ENCODE measurements at places on chromosomes 4 and X.

DNA sequence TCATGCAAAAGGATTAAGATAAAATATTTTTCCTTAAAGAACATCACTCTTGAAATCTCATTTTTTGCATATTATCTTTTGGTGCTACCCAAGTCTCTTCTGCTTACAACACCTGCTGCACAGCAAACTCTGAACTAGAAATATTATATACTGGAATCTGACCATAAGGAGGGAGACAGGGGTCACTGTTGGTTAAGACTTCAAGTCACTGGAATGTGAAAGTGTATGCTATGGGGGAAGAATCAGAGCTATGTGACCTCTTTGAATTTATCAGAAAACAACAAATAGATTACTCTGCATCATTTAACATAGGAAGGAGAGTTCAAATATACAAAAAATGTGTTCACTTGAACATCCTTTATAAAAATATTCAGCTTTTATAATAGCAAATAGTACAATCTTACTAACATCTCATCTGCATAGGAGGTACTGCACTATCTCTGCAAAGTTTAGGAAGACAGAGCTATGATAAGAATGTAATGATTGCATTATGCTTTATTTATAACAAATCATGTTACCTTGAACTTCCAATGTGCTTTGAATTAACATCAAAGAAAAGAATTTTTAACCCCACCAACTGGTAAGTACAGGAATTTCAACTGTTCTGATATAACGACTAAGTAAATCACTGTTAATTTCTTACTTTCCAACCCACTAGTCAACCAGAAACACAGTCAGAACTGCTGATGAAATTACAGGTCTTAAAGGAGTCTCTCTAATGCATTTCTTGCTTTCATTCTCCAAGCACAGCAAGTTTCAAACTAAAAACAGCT is 69.8 kb downstream of the ZNF827 start:
- peak; percentile 10 for DNase-seq

GRCh38 chr4:95265814-95266740 is 282.7 kb downstream of the UNC5C start:
- DNase-seq: no peak

DNA sequence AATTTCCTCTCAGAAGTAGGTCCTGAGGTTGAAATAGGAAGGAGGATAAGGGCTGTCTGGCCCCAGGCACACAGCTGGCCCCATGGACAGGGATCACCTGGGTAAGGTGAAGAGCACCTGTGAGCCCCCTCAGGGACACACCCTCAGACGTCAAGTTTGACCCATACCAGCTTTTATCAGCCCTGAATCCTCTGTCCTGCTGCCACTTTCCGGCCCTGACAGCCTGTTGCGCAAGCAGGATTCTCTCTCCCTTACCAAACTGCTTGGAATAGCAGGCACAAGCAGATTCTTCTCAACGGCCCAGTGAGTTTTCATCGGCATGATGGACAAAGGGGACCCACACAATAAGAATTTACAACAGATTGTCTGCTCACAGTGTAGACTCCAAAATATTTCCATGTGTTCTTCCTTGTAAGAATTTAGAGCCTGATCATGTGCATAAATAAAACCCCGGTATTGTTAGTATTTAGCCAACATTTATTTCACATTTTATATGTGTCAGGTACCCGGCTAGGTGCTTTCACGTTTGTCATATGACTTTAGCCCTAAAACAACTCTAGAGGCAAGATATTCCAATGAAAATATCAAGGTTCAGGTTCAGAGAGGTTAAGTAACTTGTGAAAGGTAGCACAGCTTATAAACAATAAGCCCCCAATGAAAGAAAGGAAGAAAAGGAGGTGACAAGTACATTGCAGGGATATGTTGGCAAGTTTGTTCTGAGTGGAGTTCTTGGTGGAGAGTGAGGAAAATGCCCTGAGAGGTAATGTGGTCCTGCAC is 107.2 kb upstream of the KIT start:
- DNase-seq: no peak

- DNase-seq: no peak
These were observed 18.4 kb downstream of the IQSEC2 start for GRCh38 chrX:53262918-53263394.

- DNase-seq: no peak
These were observed 205.2 kb upstream of the CASK start for GRCh38 chrX:42128587-42128986.

GRCh38 chr4:10164877-10165283 is 48.3 kb upstream of the WDR1 start:
- DNase-seq: peak; percentile 21

DNA sequence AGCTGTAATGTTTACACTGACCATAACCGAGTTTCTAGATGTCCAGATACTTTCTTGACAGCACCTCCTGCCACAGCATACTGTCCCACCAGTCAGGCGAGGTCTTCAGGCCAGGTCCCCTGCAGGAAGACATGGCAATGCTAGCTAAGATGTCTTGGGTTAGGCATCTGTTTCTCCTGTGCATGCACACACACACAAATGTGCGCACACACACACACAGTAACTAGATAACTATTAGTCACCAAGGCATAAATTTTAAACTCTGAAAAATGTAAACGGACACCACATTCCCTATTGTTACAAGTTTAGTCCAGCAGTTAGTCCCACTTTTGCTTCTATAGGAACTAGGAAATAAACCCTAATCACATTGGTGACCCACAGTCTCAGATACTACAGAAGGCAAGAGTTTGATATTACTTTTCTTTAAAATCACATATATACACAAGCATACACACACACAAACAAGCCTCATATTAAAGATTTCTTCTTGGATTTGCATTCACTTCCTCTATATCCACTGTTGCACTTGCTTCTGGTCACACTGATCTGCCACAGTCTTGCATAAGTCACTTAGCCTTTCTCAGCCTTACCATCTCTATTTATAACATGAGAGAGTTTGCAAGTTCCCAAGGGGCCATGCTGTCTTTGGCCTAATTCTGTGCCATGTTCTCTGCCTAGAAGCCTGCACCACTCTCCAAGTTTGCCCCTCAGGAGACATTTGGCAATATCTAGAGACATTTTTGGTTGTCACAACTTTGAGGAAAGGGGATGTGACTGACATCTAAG is 32.2 kb downstream of the IL21 start:
- peak; percentile 21 for DNase-seq

DNA sequence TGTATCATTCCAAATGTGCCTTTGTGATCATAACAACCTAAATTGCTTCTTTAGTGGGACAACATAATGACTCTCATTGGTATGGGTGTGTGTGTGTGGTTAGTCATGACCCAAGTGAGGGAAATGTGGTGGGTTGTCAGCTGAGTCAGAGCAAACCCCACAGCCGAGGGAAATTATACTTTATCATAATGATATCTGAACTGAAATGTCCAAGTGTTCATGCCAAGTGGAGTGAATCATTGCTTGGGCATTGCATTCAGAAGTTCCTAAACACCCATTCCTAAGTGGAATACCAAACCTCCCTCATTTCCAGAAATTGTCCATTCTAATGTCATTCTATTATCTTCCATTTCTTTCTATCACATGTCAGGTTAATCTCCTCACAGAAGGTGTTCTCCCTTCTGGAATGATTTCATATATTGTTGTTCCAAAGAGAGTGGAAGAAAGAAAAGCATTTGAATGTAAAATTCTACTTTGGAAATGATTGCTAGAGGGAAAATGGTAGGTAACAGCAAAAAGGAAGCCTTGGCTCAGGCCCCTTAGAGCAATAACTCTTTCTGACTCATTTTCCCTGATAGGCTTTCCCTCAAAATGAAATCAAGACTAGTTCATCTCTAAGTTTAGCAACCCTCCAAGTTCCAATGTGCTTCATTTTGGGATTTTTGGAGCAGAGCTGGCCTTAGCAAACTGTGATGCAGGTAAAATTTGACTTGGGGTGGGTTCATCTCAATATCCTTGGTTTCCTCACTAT is 230.7 kb upstream of the KCNIP4 start:
- no peak for DNase-seq

GRCh38 chr4:121096629-121097028 is 24.3 kb upstream of the NDNF start:
- no peak for DNase-seq

DNA sequence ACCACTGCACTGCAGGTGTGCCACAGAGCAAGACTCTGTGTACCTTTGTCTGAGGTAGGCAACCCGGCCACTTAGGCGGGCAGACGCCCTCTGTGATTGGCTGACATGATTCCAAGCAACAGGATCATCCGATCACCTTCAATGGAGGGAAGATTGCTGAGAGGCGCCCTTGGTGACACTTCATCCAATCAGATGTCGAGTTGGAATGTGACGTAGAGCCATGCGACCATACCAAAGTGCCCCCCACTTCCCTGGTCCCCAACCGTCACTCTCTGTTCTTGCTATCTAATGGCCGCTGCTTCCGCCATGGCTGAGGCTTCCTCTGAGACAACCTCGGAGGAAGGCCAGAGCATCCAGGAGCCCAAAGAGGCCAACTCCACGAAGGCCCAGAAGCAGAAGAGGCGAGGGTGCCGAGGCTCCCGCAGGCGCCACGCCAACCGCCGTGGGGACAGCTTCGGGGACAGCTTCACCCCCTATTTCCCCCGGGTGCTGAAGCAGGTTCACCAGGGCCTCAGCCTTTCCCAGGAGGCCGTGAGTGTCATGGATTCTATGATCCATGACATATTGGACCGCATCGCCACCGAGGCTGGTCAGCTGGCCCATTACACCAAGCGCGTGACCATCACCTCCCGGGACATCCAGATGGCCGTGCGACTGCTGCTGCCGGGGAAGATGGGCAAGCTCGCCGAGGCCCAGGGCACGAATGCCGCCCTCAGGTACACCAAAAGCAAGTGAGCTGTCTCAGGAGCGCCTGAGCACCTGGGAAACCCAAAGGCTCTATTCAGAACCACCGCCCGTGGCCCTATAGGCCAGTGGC is at the start of gene H2BW2:
TSS of gene H2BW2 (plus strand) at position 268 of the 817 bp plus-strand sequence. CDS start at position 307, 39 bp downstream.
- no peak for DNase-seq

- no peak for DNase-seq
These were observed 24.7 kb downstream of the TLR10 start for GRCh38 chr4:38757945-38758600.

- DNase-seq: no peak
These were observed 2.6 kb downstream of the TMEM35A start for GRCh38 chrX:101081231-101081630.

DNA sequence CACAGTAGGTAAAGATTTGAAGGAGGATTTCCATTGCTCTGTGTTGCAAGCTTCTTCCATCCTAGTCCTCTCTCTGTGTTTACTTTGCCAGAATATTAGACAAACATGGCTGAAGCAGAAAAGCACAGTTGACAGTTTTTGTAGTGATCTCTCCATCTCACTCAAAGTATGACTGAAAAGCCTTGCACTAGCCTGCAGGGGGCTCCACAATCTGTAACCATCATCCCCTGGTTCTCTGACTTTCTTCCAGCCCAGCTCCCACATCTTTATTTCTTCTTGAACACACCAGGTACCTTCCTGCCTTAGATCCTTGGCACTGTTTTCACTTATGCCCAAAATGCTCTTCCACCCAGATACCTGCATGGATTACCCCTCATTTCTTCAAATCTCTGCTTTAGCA is 34.1 kb upstream of the HHIP start:
- DNase-seq: peak; percentile 18

GRCh38 chr4:172899861-172900260 is 268.8 kb upstream of the GALNT7 start:
- no peak for DNase-seq

- no peak for DNase-seq
These were observed 6.6 kb upstream of the CLDN24 start for GRCh38 chr4:183328832-183329231.

DNA sequence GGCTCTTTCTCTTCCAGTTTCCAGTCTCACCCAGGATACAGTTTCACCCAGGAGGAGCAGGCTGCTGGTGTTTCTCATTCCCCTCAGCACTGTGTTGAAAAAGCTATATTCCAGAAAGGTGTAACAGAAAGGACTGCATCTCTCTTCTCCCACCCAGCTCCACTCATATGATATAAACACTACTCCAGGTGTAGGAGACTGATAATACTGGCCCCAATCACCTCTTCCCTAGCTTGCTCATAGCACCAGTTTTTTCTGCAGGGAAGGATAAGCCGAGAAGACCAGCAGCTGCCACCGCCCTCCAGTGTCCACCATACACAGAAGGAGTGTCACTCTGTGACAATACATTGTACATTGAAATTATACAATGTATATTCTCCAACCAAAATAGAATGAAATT is 105.5 kb upstream of the STK26 start:
- DNase-seq: no peak

GRCh38 chr4:3708611-3709010 is 57.6 kb upstream of the ADRA2C start:
- DNase-seq: no peak
